ENCODE measurements at places on chromosomes 11 and 22.

GRCh38 chr11:2595204-2595603 lies 104.6 kb downstream of the KCNQ1OT1 start:
- no peak for DNase-seq

DNA sequence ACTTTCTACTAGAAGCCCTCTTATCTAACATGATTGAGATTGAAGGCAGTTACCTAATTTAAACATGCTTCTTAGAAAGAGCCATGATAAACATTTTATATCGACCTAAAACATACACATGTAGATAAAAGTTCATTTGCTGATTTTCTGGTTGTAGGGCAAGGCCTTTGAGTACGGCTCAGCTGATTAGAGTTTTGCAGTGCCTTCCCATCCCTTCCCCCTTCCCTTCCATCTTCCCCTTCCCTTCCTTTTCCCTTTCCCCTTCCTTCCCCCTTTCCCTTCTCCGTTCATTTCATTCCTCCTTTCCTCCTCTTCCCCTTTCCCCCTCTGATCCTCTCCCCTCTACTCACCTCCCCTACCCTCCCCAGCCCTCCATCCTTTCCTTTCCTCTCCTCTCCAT lies 4.3 kb downstream of the LDHC start:
- no peak for DNase-seq

DNA sequence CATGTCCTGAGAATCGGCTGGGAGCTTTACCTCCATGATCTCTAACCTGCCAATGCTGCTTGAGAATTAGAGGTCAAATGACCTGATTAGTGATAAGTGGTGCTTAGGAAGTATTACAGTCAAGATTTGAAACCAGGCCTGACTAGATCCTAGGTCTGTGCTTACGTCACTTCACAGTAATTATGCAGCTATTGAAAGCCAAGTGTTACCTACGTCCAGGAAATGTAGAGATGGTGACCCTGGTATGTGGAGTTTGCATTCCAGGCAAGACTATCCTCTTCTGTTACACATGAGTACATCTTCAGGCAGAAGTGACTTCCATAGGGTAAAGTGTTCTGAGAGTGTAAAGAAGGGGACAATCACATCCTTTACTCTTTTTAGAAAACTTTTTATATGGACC lies 530.4 kb upstream of the TENM4 start:
- DNase-seq = no peak

DNA sequence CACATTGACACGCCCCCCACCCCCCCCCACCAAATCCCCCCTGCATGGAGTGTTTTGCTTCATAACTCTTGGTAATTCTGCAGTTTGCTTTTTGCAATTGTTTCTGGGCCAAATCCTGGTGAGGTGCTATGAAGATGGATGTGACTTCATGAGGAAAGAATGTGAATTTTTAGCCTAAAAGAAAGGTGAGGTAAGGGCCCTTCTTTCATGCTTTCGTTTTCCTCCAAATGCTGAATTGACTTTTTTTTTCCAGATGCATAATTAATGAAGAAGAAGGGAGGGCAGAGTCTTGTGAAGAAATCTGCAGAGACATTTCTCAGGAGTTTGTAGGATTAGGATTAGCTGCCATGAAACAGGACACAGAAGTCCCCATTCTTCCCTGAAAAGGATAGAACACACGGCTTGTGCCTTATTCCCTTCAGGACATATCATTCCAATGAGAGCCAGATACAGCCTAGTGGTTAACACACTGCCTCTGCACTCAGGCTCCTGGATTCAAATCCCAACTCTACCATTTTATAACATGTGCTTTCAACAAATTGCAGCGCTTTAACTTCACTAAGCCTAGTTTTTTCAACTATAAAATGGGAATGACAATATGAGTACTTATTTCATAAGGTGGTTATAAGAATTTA lies 19.6 kb upstream of the TBCEL start:
- DNase-seq = no peak

DNA sequence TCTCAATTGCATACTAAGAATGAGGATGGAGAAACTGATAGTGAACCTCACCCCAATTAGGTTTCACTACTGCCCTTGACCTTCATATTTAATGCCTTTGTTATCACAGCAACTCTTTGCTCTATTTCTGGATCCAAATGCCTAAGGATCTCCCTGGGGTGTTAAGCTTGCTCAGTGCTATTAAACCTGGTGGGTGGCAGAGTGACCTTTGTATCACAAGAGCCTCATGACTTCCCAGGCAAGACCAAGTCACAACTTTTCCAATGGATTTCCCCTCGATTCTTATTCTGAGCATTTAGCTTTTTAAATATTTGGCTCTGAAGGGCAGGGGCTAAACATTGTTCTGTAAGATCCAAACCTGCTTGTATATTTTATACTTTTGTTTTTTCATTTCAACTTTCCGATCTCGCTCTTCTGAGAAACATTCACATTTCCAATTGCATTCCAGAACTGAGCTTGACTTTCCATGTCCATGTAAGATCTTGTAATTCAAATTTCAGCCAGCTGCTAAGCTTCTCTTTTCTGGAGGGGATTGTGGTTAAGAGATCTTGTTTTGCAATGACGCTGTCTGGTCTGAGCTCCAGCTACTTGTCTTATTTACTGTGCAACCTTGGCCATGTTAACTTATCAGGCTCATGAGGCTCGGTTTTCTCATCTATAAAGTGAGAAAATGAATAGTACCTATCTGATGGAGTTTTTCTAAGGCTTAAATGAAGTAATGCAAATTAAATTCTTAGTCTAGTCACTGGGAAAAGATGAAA lies 6.4 kb upstream of the EHF start:
- no peak for DNase-seq

DNA sequence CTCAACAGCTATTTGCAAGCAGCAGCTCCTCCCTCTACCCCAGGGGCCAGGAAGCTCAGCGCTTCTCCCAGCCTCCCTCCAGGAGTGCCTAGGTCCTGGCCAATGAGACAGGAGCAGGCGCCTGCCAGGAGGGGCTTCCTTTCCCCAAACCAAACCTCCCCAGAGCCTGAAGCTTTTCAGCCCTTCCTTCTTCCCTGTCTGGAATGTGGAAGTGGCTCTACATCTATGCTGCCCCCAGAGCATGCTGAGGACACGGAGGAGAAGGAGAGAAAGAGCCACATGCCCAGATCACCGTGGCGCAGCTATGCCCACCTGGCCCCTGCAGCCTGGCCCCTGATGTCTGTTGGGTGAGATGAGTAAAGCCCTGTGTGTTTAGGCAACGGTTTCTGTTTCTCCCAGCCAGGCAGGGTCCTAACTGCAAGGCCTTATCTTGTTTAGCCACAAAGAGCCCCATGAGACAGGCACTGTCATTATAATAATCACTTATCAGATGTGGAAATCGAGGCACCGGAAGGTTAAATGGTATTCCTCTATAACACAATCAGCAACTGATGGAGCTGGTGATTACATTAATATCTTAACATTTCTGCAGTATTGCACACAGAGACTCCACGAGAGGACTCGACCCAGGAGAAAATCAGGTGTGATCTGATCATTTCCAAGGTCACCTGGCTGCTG lies 315.8 kb downstream of the CTTN start:
- DNase-seq = no peak

- no peak for DNase-seq
These were observed 12.8 kb downstream of the TTLL12 start for GRCh38 chr22:43173976-43174720.

- DNase-seq = no peak
These were observed 6.4 kb upstream of the TENM4 start for GRCh38 chr11:79447038-79447786.

GRCh38 chr11:95092549-95093324 lies 3.1 kb downstream of the ENDOD1 start:
- DNase-seq = peak; percentile 49

- DNase-seq = no peak
These were observed 68.9 kb downstream of the C11orf65 start for GRCh38 chr11:108398439-108398838.

DNA sequence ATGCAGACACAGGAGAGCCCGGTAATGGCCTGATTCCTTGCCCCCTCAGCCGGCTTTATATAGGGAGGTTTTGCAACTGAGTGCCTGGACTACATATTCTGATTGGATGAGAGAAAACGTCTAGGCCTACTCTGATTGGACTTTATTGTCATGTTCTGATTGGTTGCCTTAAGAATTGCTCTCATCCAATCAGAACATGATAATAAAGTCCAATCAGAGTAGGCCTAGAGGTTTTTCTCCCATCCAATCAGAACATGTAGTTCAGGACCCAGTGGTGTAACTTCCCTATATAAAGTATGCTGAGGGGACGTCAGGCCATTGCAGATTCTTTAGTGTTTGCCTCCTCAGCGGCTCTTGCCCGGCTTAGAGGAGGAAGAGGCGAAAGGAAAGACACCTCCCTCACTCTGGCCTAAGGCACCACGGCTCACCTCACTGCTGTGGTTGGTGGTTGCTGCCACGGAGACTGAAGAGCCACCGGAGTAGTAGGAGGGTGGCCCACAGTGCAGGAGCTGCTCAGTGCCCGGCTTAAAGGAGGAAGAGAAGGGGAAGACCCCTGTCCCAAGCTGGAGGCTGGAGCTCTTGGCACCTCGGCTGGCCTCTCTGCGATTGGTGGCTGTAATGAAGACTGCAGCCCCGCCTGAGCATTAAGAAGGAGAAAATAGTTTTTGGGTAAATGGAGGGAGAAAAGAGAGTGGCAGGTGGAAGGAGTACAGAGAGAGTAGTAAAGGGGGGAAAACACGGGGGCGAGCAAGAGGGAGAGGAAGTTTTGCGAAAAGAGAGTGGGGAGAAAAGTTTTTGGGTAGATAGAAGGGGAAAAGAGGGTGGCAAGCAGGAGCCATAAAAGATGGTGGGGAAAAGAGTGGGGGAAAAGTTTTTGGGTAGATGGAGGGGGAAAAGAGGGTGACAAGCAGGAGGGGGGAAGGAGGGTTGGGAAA lies 116.7 kb upstream of the SERPIND1 start:
- no peak for DNase-seq

DNA sequence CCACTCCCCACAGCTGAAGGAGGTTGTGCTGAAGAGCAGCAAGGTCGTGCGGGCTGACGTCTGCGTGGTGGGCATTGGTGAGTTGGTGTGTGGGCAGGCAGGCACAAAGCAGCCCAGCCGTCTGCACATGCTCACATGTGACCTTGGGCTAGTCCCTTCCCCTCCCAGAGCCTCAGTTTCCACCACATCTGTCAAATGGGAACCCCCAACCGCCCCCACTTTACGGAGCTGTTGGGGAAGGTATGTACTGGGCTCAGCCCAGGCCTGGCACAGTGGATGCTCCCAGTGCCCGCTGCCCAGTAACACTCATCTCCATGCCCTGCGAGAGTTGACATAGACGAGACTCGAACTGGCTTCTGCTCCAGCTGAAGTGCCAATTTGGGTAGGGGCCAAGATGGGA lies 5.1 kb upstream of the LZTR1 start:
- no peak for DNase-seq

- no peak for DNase-seq
These were observed 191.1 kb downstream of the GRIK4 start for GRCh38 chr11:120702656-120703055.

GRCh38 chr11:57493507-57494503 lies 21.7 kb downstream of the SLC43A1 start:
- peak; percentile 84 for DNase-seq

DNA sequence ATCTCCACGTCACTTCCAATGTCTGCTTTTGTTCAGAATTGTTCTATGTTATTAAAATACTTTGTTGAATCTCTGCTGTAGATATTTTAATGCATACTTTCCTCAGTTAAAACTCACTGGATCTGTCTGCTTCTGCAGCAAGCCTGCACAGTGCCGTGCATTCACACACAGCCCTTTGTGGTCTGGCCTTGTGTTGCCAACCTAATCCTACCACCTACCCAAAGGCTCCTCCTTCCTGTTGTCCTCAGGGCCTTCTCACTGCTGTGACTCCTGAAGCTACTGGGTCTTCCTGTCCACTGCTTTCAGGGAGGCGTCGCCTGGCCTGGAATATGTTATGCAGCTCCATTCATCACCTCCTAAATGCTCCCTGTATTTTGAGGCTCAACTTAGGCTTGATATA lies 67.0 kb downstream of the PPP6R3 start:
- no peak for DNase-seq

- no peak for DNase-seq
These were observed 163.7 kb downstream of the LARGE1 start for GRCh38 chr22:33756508-33756949.

DNA sequence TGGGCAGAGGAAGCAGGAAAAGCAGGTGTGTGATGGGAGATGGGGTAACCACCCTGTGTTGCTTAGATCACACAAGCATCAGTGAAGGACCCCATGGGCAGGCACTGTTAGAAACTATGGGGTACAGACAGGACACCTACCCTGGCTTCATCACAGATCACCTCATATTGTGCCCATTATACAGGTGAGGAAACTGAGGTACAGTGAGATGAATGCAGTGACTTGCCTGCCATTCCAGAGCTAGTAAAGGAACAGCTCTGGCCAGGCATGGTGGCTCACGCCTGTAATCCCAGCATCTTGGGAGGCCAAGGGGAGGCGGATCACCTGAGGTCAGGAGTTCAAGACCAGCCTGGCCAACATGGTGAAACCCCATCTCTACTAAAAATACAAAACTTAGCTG lies 5.9 kb upstream of the MARK2 start:
- DNase-seq = no peak

DNA sequence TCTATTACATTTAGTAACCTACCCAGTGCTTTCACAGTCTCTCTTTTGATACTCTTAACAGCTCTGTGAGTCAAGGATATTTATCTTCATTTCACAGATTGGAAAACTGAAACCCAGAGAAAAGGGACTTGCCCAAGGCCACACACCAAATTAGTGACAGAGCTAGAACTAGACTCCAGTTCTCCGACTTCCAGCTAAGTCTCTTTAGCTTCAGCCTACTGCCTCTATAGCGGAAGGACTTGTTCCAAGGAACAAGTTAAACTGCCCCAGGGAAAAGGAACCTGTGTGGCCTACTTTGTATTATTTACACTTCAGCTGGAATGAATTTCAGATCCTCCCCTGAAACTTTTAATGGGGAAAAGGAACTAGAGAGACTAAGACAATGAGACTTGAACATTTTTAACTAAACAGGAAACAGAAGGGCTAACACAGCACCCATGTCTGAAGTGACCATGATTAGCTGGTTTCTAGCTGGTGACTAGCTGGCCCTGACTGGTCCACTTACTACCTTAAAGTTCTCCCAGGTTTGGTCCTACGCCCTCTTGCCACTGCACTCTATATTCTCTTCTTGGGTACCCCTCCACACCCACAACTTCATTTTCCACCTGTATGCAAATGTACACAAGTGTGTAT lies 1.3 kb downstream of the LRRC51 start:
- DNase-seq = no peak

- no peak for DNase-seq
These were observed 2.0 kb downstream of the SCARF2 start for GRCh38 chr22:20435436-20436306.

GRCh38 chr11:45211732-45212131 lies 65.3 kb downstream of the PRDM11 start:
- DNase-seq = no peak

DNA sequence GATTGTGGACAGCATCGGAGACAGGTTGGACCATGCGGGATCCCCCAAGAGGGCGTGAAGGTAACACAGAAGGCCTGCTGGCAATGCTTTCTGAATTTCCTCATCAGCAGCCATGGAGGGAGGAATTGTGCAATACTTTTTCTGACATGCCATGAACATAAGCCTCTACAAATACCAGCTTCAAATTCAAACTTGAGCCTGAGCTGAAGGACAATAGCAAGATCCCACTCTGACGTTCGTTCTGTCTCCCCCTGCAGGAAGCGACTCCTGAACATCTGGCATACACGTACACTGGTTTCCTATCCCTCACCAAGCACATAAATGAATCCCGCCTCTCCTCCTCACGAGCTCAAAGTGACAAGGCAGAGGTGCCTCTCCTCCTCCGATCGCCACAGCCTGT lies 312.2 kb downstream of the BRD1 start:
- DNase-seq = no peak

Measured in activated naive CD4-positive, alpha-beta T cell treated with anti-CD3 and anti-CD28 coated beads, Interleukin-2, amount 50 U/mL, for 16 hours (primary cell).